ENCODE measurements at places on chromosomes 1 and 21. TPM values are rescaled to one million over a fixed set of nuclear protein-coding genes. Genes with fewer than 3 reads are reported as not detected.

DNA sequence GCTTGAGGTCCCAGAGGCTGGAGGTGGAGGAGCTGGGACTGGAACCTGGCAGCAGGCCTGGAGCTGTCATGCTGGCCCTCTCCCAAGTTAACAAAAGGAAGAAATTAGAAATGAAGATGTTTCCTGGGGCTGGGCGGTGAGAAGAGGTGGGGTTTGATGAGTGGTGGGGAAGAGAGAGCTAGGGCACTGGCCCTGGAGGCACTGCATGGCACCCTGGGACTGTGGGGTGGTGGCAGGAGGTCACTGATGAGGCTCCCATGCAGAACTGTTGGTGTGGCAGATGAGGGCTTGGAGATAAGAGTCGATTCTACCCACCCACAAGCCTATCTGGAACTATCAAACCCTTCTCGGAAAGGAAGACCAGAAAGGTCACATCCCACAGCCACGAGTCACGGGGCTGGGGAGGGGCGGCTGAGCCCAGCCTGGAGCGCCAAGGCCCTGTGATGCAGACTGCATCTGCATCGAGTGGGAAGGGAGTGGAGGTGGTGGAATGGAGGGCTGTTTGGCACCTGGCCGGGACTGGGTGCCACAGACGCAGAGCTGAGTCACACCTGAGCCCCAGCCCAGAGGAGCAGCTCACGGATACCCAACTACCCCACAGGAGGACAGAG is 29.4 kb downstream of the MRPL37 start:
- no peak for DNase-seq

GRCh38 chr21:32414579-32415358 is 2.3 kb downstream of the EVA1C start:
- DNase-seq = no peak

The DYNLT5 gene
- 1.9 TPM for total RNA-seq

The IL22RA1 gene
- total RNA-seq = 13.8 TPM

GRCh38 chr1:203524152-203524551 is 30.2 kb downstream of the OPTC start:
- DNase-seq = no peak

DNA sequence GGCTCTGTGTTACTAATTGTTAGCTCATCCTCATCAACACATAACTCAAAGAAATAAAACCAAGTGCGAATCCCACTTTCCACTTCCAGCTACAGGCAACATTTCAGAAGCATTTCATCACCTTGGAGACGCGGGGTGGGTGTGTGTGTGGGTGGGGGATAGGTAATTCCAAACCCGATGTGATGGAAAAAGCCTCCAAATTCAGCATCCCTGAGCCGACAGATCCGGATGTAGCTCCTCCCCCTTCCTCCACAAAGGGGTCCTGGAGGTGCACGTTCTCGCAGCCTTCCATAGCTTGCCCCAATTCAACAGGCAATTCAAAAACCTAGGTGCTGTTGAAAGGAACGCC is 486 bp downstream of the HSPA13 start:
- no peak for DNase-seq

DNA sequence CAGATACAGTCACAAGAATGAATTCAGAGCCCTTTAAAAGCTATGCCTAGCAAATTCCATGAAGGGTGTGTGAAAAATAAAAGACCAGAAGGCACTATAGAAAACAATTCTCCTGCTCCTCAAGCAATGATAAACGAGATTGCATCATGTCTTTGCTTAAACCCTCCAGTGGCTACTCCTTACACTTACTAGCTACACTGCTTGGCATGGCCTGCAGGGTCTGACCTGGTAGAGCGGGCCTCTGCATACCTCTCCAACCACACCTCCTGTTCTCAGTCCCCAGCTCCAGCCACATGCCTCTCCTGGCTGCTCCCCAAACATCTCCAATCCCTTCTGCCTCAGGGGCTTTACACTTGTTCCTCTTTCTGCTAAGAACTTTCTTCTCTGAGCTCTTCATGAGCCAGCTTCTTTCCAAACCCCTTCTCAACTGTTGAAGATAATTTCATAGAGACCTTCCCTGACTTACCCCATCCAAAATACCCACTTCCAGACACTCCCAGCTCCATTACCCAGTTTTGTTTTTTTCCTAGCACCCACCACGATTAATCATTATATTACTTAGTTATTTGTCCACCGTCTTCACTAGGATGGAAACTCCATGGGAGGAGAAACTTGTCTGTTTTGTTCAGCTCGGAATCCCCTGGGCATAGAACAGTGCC is 11.2 kb upstream of the CREG1 start:
- no peak for DNase-seq

- no peak for DNase-seq
Observed at GRCh38 chr1:157115851-157116736, 16.5 kb upstream of the ETV3L start.

DNA sequence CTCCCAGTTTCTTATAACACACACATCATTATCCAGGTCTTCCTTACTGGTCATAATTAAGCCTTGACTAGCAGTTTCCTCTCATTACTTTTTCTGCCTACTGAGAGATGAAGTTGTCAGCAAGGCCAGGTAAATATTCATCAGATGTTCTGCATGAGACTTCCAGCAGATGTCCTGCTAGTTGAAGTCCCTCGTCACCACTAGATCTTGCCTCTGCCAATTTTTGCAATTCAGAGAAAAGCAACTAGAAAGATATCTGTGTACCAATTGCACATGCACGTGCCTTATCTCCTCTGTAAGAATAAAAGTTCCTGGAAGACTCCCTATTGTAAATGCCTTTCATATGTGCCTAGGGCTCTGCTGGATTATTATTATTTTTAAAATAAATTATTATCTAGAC is 18.3 kb downstream of the ACKR1 start:
- DNase-seq = no peak

The DHRS3 gene
- 141 TPM for total RNA-seq

GRCh38 chr1:58468612-58469011 is 77.9 kb downstream of the OMA1 start:
- no peak for DNase-seq

Measured in mucosa of descending colon (tissue), 3 donors.